Cardiac septum (tissue), 1 donor: ENCODE measurements at places on chromosomes 11 and 22. TPM values are rescaled to one million over a fixed set of nuclear protein-coding genes. Genes with fewer than 3 reads are reported as not detected.

GRCh38 chr11:6705905-6706535 lies 22.9 kb upstream of the MRPL17 start:
- DNase-seq: no peak

DNA sequence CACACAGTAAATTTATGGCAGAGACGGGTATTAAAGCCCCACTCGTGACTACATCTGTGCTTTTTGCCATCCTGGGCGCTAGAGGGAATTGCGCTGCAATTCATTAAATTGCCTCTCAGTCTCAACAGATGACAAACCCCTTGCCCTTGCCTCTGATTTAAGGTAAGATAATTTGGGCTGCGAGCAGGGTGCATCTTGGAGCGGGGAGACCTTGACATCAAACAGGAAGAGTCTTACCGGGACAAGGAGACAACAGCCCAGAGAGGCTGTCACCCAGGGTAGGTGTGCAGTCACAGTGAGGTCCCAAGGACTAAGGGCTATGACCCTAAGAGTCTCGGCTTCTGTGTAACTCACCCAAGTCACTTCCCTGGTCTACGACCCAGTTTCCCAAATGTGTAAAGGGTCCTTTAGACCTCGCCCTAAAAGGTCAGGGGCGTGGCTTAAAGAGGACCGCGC lies 449 bp upstream of the TOM1 start:
- DNase-seq: no peak

The KCNK7 gene
- 1.5 TPM for total RNA-seq

The PTDSS2 gene
- 24.9 TPM for total RNA-seq

GRCh38 chr22:21936151-21936775 lies 16.4 kb downstream of the PPM1F start:
- peak; percentile 90 for DNase-seq

DNA sequence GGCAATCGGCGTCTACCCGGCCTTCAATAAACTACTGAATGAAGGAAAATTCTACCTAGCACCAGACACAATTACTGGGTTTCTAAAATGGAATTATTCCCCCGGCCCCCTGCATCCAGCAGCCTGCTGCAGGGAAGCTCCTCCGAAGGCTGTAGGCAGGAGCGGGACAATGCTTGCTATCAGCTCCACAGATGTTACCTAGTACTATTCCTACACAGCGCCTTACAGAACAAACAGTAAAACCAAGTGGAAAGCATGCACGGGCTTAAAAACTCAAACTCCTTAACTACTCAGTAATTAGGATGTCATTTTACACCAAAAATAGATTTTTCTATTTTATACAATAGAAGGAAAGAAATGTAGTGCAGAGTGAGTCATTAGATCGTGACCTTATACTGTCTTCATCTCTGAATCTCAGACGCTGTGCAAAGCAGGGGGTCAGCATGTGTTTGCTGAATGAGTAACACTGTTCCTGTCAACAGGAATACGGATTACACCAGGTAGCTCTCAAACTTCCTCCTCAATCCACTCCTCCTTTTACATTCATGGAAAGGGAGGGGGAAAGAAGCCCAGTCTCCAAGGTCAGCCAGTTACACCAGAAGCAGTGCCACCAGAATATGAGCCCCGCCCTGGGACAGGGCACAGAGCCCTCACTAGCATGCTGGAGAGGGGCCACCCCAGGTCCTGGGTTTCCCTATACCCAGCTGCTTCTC lies 74.9 kb downstream of the PACSIN2 start:
- peak; percentile 71 for DNase-seq

DNA sequence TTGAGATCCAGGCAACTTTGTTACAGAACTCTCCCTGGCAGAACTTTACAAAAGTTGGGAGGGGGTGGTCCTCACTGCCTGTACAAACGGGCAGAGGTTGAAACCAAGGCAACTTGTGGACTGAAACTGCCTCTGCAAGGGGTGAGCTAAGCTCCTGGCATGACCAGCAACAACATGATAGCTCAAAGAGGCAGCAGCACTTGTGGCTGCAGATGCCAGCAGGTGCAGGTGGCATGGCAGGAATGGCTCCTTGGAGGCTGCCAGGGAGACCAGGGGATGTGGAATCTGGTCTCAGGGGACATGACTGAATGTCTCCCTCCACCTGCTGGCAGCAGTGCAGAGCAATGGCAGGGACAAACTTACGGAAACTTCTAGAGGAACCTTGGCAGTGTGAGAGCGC lies 38.8 kb upstream of the PHF21A start:
- no peak for DNase-seq

DNA sequence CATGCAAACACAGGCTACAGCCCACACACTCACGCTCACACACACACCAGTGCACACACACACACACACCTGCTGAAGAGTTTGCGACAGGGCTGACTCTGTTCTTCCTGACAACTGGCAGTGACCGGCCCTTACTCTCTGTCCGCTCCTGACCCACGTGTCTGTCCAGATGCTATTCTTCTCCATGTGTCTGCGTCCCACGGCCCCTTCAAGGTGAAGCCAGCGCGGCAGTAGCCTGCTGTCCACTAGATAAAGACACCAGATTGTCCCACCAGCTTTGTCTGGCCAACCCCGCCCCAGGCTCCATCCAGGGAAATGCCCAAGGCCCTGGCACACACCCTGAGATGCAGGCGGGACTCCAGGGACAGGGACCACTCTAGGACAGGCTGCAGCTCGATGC lies 713.9 kb downstream of the BRD1 start:
- no peak for DNase-seq

- no peak for DNase-seq
Measured at GRCh38 chr11:60477035-60477445, 15.5 kb upstream of the MS4A12 start.

The TMEM25 gene
- total RNA-seq: 8.0 TPM

DNA sequence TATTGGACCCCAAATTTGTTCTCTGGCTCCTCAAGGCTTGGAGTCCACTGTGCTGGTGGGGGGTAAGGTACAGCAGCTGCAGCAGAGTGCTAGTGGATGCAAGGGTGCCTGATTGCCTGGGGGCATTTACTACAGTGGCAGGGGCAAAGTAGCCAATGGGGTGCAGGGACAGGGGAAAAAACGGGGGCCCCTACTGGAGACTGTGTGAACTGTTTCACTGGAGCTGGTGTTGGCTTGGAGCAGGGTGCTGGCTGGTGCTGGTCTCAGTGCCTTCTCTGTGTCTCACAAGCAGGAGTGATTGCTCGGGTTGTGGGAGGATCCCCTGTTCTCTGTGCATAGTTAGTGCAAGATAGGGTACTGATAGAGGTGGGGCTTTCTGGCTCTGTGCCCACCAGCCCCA lies 935.9 kb downstream of the JRKL start:
- DNase-seq: no peak

The KCNJ4 gene
- total RNA-seq: 67.8 TPM

DNA sequence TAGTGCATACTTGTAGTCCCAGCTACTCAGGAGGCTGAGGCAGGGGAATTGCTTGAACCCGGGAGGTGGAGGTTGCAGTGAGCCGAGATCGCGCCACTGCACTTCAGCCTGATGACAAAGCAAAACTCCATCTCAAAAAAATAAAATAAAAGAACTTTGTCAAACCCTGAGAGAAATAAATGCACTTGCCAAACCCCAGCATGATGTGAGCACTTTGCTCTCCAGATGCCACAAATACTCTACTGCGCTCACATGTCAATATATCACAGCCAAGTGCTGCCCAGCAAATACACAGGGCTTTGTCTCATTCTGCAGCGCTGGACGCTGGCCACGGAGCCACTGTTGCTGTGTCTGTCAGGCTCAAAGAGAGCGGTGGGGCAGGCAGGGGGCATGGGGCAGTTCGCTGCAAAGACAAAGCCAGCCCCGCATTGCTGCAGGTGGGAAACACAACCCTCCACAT lies 45.1 kb downstream of the AHNAK start:
- DNase-seq: no peak

The IGSF22 gene
- total RNA-seq: 1.1 TPM

The P4HA3 gene
- 0.54 TPM for total RNA-seq

DNA sequence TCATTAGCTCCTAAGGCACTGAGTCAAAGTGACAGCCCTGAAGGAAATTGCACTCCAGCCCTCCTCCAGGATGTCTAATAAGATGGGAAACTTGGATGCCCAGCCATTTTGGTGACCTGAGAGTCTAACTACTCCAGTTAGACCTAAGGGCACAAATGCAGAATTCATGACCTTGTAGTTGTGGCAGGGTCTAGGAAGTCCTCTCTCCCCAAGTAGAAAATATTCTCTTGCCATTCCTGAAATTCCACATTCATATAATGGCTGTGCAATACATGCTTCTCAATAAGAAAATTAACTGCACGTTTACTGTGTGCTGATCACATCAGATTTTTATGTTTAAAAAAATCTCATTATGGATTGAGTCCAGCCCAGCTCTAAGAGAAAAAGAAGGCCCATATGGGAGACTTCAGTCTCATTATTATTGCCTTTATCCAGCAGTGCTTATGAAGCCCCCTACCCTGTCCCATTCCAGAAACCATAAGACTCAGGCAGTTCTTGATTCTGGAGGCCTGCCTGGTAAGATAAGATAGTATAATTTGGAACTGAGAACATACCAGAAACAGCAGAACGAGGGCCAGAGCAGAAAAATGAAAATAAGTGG lies 133.7 kb upstream of the LDLRAD3 start:
- DNase-seq: no peak

DNA sequence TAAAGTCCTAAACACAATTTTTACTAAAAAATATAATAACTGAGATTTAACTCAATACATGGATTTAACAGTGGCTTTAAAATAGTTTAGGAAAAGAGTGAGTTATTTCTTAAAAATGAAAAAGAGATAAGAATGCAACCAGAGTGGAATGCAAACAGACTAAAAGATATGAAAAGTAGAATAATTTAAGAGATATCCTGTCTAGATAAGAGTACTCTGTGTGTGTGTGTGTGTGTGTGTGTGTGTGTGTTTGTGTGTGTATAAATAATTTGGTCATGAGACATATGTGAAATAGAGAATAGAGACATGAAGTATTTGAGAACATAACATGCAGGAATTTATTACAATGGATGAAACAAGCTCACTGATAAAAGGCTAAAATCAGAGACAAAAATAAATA lies 986.9 kb upstream of the CHORDC1 start:
- DNase-seq: no peak

DNA sequence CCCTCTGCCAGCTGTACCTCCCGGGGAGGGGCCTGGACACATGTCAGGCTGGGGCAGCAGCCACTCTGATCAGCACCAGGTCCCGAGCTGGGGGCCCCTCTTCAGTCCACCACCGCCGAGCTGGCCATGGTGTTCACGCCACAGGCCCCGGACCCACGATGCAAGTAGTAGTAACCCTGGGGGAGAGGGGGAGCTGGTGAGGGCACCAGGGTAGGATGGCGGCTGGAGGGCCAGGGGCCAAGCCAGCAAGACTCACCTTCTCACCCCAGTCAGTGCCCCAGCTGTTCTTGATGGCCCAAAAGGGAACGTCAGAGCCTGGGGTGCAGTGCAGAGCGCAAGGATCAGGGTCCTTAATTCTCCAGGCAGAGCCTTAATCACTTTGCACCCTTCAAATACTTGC lies 4.6 kb downstream of the CTSF start:
- DNase-seq: no peak

DNA sequence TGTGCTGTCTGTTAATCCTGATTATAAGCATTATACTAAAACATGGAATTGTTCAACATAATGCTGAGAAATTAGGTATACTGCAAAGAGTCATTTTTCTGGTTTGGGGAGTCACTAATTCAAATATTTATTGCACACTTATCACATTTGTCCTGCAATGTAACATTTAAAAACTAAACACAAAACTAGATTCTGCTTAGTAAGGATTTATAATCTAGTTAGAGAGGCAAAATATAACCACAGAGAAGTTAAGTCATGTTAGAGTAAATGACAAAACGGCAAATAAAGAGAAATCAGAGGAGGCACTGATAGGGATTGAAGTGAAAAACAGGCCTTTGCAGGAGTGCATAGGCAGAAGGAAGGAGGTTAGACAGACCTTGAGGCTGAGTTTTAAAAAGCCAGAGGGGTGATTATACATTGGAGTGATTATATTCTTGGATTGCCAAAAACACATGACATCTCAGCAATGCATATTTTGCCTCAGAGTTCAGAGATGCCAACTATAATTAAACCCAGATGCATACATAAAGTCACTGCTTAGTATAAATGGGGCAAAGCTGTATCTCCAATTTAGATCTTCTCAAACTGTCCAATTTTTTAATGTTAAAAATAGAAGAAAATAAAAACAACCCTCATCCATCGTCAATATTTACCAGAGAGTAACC lies 49.7 kb downstream of the CCDC34 start:
- DNase-seq: no peak

GRCh38 chr11:131146827-131147490 lies 223.5 kb upstream of the NTM start:
- DNase-seq: no peak

DNA sequence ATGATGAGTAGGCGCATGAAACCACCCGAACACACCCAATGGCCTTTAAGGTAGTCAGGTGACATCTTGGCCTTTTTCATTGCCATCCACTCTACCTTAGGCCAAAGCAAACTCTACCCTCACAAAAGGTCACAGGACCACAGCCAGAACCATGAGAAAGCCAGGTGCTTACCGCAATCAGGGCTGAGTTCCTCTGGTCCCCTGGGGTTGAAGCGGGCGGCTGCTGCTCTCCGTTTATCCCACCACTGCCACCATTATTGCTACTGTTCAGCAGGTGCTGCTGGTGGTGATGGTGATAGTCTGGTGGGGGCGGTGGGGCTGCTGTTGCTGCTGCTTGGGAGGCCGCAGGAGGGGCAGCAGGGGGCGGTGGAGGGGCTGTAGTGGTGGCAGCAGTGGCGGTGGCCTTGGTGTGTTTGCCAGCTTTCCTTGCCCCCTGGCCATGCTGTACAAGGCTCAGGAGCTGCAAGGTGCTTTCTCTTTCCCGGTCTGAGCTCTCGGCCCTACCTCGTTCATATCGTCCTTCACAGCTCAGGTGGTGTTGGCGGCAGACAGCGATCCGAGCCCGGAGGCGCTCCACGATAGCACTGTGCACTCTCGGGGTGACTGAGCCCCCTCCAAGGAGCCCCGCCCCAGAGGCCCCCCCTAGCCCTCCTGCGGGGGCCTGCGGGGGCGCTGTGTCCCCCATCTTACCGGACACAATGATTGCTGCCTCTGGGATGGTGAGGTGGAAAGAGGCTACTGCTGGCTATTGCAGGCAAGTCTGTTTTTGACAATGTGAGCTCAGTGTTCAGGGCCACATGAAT lies 1.6 kb downstream of the MAML2 start:
- peak; percentile 81 for DNase-seq

DNA sequence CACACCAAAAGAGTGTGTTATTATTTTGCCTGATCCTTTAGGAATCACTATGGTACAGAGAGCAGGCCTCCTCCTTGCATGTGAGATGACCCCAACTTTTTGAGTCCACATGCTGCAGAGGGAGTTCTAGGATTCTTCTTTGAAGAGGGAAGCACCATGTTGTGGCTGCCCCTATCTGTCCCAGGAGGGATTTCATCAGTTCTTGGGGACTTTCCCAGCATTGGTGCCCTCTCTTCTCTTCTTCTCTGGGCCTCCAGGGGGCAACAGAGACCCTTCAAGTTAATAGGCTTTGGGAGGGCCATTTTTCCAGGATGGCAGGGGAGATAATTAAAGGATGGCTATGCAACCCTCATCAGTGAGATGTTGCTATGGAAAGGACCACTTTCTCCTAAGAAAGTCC lies 3.6 kb downstream of the MMP1 start:
- DNase-seq: no peak

The OR52I2 gene
- not detected for total RNA-seq

The FAM227A gene
- total RNA-seq: 0.46 TPM

The ARL14EP gene
- total RNA-seq: 25.4 TPM

- peak; percentile 67 for DNase-seq
Measured at GRCh38 chr22:39150848-39151215, 1.6 kb downstream of the CBX7 start.
